Stimulated activated CD8-positive, alpha-beta memory T cell treated with anti-CD3 and anti-CD28 coated beads, Interleukin-15, amount 100 ng/mL, for 24 hours (primary cell): ENCODE measurements at places on chromosomes 3 and 15.
A peak's percentile ranks its signal among the peaks of the same experiment; 100 is the strongest.

GRCh38 chr3:183845090-183845489, 19.7 kb upstream of the MAP6D1 start:
- DNase-seq = no peak

- no peak for DNase-seq
These were observed 276.7 kb downstream of the ADAMTSL3 start for GRCh38 chr15:83930392-83931212.

DNA sequence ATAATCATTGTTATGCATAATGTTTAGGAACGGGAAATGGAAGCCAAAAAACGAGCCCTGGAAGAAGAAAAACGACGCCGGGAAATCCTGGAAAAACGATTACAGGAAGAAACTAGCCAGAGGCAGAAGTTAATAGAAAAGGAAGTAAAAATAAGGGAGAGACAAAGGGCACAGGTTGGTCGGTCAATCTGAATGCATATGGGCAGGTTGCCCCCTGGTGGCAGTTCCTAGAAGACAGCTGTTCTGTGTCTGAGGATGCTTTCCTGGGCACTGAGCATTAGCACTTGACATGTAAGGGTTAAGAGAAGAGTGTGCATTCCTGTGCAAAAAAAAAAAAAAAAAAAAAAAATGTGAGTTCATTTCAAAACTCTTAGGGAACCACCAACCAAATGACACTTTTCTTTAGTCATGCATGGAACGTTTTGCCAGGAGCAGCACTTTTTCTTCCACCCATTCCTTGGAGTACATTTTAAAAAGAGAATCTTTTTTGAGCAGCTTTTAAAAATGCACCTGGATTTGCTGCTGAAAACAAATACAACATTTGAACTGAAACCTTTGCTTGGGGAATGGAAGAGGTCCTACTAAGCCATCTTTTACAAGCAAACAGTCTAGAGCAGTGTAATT, 11.1 kb upstream of the ABHD10 start:
- peak; percentile 58 for DNase-seq

DNA sequence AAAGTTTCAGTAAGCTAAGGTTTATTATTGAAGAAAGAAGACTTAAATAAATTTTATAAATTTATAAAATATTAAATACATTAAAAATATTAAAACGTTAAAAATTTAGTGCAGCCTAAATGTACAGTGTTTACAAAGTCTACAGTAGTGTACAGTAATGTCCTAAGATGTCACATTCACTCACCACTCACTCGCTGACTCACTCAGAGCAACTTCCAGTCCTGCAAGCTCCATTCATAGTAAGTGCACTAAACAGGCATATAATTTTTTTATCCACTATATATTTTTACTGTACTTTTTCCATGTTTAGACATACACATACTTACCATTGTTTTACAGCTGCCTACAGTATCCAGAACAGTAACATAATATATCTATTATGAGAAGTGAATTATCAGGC, 51.5 kb downstream of the TJP1 start:
- DNase-seq = no peak

DNA sequence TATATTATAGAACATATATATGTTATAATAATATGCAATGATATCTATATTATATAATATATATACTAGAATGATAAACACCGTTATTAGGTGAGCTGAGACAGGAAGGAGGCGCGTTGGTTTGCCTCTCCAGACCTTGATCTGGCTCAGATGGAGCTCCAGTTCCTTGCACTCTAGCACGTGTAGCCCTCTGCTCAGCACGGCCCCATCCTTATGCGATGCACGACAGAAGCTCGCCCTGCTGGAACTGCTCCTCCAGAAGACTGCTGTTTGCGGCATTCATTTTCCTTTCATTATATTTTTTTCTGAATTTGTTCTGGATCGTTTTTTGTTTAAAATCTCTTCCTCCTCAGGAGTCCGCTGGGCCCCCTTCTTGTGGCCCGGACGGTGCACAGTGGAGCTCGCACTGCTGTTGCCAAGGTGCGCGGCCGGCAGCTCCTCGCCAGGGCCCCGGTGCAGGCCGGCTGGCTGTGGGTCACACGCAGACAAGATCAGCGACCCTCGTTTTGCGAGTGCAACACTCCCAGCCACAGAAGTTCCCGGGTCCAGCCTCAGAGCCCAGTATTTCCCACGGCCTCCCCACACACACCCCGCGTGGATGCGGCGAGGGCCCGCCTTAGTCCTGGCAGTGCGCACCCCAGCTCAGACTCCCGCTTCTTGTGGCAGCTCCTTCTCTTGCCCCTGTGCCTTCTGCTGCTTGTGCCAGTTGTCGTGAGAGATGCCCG, 112.2 kb downstream of the CHL1 start:
- DNase-seq = no peak

DNA sequence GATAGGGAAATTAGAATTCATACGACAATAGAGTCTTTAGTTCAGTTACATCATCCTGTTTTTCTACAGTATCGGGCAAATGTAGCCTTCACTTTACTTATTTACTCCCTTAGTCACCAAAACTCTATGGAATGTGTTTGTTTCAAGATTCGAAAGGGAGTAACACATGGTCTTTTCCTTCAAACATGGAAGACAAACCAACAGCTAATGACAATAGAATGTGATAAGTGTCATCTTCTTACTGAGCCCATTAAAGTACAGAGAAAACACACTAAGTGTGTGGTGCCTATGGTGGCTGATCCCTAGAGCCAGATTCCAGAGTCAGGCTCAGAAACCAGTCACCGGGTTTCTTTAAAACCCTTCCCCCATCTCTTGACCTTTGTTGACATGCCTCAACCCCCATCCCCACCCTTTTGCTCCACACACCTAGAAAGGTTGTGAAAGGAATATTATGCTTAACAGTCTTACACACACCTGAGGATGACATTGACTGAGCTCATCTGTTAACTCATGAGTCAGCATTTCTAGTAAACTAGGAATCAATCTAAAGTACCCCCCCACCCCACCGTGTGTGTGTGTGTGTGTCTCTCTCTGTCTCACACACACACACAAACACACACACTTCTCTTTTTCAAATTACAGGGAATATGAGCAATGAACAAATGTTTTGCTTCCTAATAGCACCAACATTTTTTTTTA, 549.6 kb upstream of the CCDC54 start:
- DNase-seq = no peak

DNA sequence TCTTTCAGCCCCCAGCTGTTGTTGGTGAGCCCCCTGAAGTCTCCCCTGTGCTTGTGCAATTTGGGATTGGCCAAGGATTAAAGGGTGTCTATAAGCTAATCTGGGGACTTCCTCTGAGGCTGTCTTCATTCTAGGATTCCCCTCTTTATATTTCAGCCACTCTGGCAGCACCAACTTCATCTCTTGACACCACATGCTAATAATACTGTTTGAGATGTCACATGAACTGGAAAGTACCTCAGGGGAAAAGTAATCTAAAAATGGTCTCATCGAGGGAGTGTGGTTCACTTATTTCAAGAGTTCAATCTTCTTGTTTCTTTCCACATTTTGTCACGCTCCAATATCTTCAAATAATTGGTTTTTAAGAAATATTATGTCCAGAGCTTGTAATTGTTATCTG, 279.2 kb upstream of the TMC3 start:
- no peak for DNase-seq

- DNase-seq = no peak
These were observed 436.1 kb downstream of the CHL1 start for GRCh38 chr3:632571-633170.

DNA sequence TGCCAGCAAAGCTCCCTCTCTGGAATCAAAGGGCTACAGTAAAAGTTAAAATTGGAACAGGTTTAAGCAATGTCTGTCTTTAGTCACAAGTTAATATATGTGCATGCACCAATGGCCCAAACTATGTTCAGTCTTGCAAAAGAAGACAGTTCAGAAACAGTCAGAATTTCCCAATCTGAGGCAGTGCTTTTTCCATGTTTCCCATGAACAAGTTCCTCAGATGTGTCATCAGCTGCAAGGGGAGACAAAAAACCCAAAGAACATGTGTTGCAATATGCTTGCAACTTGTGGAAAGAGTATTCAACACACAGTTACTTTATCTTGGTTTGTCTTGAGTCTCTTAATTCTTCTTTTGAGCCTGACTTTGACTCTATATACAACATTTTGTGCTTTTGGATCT, 148.4 kb downstream of the USP13 start:
- DNase-seq = no peak

- DNase-seq = no peak
These were observed 65.6 kb upstream of the CTXND1 start for GRCh38 chr15:80317389-80318182.

DNA sequence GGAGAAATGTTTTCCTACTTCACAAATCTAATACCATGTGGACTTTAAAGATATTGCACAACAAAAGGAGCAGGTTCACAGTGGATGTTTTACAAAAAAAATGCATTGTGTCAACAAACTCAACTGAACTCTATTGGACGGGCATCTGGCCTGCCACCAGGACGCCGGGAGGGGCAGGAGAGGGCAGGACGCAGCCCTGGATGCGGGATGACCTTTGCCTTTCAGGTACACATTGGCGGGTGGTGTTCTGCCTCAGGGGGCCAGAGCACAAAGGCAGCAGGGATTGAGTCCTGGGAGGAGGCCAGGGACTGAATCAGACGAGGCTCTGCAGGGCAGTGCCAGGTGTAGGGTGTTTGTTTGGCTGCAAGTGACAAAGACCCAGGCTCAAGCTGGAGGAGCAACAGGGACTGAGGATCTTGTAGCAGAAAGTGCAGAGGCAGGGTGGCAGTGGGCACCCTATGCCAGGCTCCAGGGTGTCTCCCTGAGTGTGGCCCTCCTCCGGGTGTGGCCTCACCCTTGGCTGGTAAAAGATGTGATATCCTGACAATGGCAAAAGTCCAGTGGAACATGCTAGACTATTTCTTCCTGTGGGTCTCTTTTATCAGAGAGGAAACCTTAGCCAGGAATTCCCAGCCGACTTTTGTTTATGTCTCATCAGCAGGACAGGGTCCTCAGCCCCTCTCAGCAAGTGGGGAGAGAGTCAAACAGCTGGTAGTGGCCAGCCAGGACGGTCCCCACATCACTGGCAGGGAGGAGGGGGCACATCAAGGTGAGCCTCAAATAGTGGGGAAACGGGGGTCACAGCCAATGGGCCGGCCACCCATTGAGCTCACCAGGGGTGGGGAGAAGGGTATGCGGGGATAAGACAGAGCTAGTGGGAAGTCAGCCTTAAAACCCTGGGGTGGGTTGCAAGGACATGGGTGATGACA, 29.7 kb upstream of the KLF13 start:
- no peak for DNase-seq

DNA sequence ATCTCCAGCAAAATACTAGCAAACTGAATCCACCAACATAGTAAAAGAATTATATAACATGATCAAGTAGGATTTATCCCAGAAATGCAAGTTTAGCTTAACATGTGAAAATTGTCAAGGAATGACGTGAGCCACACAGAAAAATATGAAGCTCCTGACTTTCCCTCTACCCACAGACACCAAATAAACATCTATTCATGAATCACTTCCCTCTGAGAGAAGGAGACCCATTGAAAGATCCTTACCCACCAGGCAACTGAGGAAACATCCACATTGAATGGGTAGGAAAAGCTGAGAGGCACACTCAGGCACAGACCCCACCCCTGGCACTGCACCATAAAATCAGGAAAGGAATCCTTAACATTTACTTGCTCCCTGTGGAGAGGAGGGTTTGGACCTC, 102.2 kb upstream of the MANF start:
- DNase-seq = no peak
